Skeletal muscle tissue (tissue), 5 donors: ENCODE measurements at places on chromosomes 1 and 21. TPM values are rescaled to one million over a fixed set of nuclear protein-coding genes. Genes with fewer than 3 reads are reported as not detected.

PPIE gene
- total RNA-seq: 24.5 TPM

PTGFR gene
- total RNA-seq: 17.2 TPM

OR2G3 gene
- total RNA-seq: not detected

ADAM30 gene
- total RNA-seq: not detected

FOXD3 gene
- total RNA-seq: 5.2 TPM

FAM151A gene
- not detected for total RNA-seq

CD34 gene
- total RNA-seq: 20.9 TPM

C1orf94 gene
- total RNA-seq: not detected

C1orf167 gene
- total RNA-seq: 6.8 TPM
